Activated T-cell treated with anti-CD3 and anti-CD28 coated beads, Interleukin-2, amount 50 U/mL, for 4 hours (primary cell): ENCODE measurements at places on chromosomes 11 and 22. TPM values are rescaled to one million over a fixed set of nuclear protein-coding genes. Genes with fewer than 3 reads are reported as not detected.
A peak's percentile ranks its signal among the peaks of the same experiment; 100 is the strongest.

DNA sequence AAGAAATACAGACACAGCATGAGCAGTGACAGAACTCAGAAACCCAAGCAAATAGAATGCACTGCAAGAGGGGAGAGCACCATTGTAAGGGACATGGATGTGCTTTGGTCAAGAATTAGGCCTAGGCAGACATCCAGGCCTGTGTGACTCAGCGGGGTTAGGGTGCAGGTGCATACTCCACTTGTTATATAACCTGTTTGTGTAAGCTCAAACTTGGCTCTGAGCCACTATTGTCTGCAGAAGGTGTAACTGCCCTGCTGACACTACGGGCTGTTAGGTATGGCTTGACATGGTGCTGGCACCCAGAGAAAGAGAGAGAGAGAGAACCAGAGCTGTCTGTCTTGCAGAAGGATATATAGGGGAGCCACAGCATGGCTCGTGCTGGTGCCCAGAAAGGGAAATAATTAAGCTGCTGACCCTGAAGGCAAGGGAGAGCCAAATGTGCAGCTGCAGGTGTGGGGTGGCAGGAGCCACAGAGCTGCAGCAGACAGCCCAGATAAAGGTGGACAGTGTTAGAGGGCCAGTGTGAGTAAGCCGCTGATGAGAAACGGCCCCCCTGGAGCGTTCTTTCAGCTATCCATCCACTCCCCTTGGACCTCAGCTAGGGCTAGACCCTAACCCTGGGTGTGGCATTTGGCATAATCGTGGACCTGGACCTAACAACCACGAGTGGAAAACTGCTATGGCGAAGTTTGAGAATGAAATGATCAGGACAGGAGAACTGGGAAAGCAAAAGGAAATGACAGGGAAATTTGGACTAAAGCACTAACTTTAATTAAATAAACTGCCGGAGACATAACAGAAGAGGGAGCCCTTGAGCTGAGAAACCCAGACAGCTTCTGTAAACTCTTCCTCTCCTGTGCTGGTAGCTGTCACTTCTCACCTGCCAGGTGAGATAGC, 253.0 kb upstream of the CCDC179 start:
- DNase-seq = no peak

GRCh38 chr11:120401506-120401905, 65.3 kb downstream of the ARHGEF12 start:
- DNase-seq = no peak

Gene ST14
- total RNA-seq = 0.30 TPM

Gene SPON1
- total RNA-seq = 0.87 TPM

Gene KRTAP5-10
- total RNA-seq = not detected

Gene ANO5
- not detected for total RNA-seq

Gene CDKN1C
- total RNA-seq = 0.71 TPM

DNA sequence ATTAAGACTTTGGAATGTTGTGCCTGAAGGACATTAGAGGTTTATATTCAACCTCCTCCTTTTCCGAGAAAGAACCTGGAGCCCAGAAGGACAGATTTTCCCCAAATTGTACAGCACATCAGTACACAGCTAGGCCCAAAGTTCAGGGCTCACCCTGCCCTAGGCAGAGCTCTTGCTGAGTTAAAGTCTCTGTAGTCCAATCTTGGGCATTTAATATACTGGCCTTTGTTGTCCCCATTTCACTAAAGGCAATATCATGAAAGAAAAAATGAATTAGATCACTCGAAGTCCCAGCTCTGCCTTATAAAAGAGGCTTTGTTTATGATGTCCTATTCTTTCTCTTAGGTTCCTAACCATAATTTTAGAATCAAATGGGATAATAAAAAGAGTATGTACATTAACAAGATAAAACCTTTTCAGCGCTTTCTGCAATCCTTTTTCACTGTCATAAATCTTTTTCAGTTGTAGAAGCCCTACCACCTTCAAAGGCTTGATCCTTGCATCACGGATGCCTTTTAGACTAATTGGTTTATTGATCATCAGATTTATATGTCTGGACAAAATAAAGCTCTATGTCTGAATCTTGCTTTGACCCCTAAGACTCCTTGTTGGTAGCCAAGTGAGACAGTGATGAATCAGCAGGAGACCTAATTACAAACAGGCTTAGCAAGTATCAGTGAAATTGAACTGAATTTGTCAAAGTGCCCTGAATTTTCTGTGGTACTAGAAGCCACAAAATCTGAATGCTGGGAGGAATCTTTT, 39.8 kb downstream of the RELT start:
- DNase-seq = no peak

- no peak for DNase-seq
Observed at GRCh38 chr11:99068832-99069231, 48.1 kb downstream of the CNTN5 start.

Gene GP1BB
- 0.37 TPM for total RNA-seq

Gene SLC37A2
- 0.14 TPM for total RNA-seq

Gene EMSY
- total RNA-seq = 19.7 TPM

Gene MYOD1
- not detected for total RNA-seq

DNA sequence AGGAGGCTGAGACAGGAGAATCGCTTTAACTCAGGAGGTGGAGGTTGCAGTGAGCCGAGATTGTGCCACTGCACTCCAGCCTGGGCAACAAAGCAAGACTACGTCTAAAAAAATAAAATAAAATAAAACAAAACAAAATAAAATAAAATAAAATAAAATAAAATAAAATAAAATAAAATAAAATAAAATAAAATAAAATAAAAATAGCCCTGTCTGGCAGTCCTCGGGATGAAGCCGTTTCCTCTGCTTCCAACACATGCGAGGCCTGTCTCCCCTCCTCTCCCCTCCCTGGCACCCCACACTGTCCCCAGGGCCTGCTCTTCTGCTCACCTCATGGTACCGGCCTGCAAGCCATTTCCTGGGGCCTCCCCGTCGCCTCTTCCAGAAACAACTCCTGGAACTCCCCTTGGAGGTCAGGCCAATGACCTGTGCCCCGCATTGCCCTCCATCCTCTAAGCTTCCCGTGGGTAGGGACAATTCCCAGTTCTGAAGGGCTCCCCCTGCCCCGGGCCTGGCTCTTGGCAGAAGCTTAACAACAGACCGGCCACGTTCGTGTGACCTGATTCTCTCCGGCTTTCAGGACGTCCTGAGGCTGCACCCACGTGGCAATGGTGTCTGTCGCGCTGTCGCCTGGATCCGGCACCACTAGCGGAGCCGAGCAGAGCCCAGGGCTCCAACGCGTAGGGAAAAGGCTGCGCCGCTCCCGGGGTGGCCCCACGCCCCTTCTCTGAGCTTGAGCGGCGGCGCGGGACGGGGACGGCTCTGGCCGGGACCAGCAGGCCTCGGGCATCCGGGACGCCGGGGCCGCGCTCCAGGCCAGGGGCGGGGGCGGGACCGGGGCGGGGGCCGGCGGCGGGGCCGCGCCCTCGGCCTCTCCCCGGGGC, 456 bp upstream of the PARVB start:
- DNase-seq = no peak

Gene OR10A5
- total RNA-seq = not detected

- no peak for DNase-seq
Observed at GRCh38 chr11:117924631-117925170, 4.5 kb downstream of the TMPRSS13 start.

GRCh38 chr11:112279901-112280267, 19.2 kb upstream of the PLET1 start:
- peak; percentile 74 for DNase-seq

GRCh38 chr11:44702889-44703288, 23.9 kb upstream of the TSPAN18 start:
- DNase-seq = no peak

- no peak for DNase-seq
Observed at GRCh38 chr11:131371791-131372104, 1.3 kb downstream of the NTM start.
